ENCODE measurements at places on chromosomes 12 and 14.

DNA sequence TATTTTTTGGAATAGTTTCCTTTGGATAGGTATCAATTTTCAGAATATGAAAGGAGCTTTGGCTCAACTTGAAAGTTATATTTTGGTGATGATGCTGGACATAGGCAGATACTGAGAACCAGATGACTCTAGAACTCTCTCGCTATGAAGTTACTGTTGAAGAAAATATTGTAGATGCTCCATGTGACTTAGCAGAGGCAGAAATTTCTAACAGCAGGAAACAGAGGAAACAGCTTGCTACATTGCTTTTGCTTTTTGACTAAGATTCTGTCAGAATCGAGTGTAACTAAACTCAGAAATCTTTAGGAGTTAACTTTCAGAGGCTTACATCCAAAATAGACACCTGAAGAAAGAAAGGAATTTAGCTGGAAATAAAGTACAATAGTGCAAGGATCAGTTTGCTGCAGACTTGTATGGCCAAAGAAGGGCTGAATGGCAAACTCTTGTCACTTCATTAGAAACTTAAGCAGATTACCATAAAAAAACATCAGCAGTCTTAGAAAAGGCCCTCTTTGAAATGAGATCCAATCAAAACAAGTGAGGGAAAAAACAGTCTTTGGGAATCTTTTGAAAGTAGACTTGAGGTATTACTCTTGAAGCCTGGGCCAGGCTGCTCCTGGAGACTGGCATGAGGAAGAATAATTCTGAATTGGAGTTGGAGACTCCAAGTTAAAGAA lies 911.8 kb downstream of the FSCB start:
- DNase-seq = no peak

DNA sequence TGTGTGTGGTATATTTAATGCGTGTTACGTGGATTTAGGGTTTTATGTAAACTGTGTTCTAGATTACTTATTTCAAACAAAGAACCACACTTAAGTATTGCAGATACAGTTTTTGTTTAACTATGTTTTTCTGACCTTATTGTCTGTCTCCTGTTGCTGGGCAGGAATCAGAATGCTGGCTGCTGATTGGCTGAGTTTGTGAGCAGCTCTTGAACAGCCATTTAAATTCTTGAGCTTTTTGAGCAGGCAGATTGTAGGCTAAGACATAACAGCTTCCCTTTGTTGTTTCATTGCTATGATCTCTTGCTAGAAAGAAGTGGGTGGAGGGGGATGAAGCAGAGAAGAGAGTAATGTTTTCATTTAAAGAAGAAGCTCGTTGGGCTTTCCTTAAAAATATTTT lies 52.2 kb downstream of the ATF7IP start:
- DNase-seq = no peak

- DNase-seq = no peak
These were observed 76.0 kb upstream of the CAPRIN2 start for GRCh38 chr12:30830751-30831150.

GRCh38 chr12:119393677-119394076 lies 59.1 kb downstream of the CCDC60 start:
- no peak for DNase-seq

DNA sequence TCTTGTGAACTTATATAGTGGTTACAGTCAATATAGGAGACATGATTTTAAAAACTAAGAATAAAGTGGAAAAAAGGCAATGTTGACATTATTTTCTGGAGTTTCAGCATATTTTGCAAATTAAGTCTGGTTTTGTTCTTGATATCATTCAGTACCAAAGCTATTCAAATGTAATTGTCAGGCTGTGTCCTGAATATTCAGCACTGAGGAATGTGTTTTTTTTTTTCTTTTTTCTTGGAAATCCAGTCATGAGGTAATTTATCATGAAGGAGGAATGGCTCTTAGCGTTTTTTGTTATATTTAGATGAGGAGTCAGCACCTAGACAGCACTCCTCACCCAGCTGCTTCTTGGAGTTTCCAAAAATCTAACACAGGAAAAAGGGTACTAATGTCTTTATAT lies 225.5 kb downstream of the CCDC91 start:
- no peak for DNase-seq

DNA sequence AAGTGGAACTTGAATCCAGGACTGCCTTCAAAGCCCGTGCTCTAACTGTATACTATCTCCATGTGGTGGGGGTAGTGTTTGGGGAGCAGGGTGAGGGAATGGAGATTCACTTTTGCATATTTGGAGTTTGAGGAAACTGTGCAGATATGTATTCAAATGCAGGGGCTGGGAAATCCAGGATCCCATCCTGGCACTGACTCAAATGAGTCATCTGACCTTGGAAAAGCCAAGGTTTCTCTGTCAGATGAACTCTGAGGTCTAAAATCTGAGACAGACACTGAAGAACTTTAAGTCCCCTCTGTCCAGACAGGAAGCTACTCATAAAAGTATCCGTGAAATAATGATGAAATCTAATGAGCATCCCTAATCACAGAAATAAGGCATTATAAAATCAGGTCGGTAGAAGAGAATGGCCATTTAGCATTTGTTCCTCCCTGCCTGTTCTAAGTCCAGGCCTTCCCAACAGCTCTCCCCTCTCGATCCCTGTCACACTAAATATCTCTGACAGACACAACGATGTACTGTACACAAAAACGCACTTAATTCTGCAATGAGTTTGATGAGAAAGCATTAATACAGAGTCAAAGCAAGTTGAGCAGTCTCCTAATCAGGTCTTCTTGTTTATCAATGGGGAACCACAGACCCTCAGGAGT lies 14.4 kb downstream of the NIN start:
- DNase-seq = no peak

All from T47D (cell line).